ENCODE measurements at places on chromosomes 16 and 17.

DNA sequence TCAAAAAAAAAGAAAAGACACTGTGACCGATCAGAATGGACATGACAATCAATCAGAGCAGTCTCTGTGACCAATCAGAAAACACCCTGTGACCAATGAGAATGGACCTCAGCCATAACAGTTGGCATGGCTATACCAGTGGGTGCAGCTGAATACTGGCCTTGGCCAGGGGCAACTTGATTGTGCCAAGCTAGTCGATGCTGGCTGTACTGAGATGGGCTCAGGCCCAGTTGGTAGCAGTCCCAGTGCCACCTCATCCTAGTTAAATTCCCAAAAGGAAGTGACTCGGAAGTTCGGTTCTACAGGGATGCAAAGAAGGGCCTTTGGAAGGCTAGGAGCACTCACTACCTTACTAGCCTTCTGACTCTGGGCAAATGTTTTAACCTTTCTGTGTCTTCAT lies 37.2 kb upstream of the BCO1 start:
- no peak for DNase-seq

- no peak for DNase-seq
Measured at GRCh38 chr16:3745751-3746355, 28.5 kb upstream of the TRAP1 start.

DNA sequence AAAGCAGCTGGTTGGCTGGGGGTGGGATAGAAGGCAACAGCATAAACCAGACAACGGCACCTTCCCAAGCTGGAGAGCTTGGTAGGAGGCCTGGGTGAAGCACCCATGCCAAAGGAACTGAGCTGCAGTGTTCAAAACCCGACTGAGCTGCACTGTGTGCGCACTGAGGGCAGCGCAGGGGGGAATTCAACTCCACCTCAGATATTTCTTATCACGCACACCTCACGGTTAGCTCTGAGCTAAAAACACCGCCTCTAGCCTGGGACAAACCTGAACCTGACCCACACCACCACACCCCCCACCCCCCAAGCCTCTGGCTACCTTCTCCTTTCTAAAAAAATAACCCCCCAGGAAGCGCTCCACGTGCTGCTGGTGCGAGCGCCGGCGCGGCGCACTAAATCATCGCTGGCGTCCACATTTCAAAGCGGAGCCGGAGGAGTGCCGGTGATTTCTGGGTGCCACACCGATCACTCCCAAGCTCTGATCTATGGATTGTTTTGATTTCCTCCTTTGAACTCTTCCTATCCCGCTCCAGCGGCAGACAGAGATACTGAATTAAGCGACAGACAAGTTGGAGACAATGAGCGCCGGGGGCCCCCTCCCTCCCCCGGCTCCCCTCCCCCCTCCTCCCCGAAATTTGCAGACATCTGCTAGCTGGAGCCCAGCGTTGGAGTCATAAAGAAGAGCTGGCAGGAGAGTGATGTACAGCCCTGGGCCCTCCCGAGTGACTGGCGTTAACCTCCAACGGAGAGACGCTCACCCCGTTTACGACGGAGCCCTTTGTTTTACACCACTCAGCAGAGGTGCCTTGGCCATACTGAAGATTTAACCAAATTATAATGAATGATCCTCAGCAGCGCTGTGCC lies 85.0 kb downstream of the NOG start:
- no peak for DNase-seq

DNA sequence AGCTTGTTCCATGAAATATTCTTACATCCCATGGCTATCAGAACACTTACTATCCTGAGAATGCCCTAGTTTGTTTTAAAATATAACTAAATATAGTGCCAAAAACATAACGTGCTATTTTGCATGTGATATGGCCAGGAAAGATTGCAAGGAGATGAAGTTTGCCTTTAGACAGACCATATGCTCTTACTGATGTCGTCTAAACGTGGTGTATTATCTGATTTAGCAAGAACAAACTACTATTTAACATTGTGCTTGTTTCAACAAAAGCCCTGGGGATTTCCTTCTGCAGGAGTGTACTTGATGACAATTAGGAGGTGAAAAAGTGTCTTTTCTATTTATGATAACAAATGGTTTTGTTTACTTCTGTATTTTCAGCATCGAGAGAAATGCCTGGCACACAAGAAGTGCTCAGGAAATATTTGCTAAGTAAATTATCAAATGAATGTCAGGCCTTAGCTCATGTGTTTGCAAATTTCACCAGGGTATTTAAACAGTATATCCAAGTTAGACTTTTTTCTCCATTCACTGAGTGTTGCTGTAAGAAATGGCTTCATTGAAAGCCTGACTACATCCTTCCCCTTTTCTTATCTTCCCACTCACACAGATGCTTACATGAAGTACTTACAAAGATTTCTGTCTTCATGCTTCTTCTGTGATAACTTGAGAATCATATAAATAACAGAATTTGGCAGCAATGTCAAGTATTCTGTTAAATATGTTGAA lies 1033.6 kb downstream of the CDH8 start:
- DNase-seq, result no peak

GRCh38 chr17:45298546-45299285 lies 18.1 kb downstream of the MAP3K14 start:
- no peak for DNase-seq

DNA sequence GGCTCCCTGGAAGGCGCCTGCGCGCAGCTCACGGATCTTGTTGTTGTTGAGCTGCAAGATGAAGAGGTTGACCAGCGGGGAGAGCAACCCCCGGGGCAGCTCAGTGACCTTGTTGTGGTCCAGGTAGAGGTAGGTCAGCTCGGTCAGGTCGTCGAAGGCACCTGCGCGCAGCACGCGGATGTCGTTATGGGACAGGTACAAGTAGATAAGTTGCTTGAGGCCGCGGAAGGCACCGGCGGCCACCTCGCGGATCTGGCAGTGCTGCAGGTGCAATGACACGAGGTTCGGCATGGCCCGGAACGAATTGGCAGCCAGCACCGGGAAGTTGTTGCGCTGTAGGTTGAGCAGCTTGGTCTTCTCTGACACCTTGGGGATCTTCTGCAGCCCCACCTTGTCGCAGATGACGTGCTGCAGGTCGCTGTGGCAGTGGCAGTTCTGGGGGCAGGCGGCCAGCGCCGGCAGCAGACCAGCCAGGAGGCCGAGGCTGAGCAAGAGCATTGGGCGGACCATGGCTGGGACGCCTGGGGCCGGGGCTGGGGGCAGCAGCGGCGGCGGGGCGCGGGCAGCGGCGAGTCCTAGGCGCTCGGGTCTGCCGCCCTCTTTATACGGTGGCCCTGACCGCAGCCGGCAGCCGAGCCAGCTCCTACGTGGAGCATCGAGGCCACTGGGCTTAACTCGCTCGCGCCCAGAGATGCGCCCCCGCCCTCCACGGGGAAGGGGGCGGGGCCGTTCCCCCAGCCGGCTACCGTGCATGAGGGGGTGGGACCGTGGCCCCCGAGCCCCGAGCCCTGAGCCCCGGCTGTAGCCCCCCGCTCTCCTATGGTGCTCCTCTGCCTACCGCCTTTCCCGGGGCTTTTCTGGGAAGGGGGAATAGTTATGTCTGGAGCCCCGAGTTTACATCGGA lies at the start of gene CHAD:
Gene CHAD, minus strand, starts transcription at position 577 of the 904 bp plus-strand sequence. Its CDS starts 67 bp downstream, at position 510.
- no peak for DNase-seq

DNA sequence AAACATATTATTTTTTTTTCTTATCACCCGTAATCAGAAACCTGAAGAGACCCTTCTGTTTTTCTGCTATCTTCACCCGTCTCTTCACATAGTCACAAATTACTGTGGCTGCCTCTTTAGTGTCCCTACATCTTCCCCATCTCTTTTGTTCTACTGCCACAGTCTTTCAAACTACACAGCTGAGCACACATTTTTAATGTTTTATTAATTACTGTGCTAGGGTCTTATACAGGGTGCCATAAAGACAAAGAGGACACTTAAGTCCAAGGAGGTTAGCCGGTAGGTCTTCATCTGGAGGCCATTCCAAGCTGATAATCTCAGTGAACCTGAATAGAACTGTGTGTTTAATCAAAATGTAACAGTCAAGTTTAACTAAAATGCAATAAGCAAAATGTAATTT lies 20.7 kb downstream of the CNTNAP4 start:
- DNase-seq, result no peak

GRCh38 chr17:83143817-83144231 lies 64.4 kb downstream of the METRNL start:
- DNase-seq, result no peak

- DNase-seq, result no peak
Measured at GRCh38 chr17:43962479-43962878, 8.7 kb upstream of the PYY start.

DNA sequence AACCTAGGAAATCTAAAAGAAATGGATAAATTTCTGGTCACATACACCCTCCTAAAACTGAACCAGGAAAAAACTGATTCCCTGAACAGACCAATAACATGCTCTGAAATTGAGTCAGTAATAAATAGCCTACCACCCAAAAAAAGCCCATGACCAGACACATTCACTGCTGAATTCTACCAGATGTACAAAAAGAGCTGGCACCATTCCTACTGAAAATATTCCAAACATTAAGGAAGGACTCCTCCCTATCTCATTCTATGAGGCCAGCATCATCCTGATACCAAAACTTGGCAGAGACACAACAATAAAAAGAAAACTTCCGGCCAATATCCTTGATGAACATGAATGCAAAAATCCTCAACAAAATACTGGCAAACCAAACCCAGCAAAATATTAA lies 52.9 kb downstream of the TTC19 start:
- DNase-seq, result no peak

DNA sequence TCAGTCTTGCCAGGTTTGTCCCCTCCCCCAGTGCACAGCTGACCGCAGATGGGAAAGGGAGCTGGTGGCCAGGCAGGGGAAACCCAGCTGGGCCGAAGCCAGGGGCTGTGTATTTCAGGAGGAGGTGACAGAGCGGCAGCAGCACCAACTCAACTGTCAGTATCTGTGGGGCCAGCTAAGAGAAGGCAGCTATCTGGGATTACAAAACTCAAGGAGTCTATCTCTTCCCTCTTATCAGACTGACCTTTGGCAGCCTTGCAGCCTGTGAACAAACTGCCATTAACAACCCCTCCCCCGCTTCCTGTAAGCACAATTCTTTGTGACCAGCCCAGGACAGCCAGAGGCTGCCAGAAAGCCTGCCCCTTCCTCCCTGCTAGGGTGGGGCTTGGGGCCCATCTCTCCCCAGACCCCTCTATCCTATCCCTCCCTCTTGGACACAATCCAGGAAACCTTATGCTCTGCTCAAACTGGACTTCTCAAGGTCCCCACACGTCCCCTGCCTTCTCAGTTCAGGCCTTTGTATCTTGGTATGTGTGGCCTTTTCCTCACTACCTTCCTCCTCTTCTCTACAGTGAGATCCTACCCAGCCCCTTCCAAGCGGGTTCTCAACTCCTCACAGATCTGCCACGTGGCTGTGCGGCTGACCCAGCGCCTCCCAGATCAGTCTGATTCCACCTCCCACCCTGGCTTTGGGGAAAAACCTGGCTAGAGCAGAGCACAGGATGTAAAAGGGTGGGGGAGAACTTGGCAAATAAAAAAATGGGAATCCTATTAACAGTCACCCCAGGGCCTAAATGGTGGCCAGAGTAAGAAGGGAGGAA lies 10.5 kb downstream of the ST3GAL2 start:
- peak; percentile 64 for DNase-seq

DNA sequence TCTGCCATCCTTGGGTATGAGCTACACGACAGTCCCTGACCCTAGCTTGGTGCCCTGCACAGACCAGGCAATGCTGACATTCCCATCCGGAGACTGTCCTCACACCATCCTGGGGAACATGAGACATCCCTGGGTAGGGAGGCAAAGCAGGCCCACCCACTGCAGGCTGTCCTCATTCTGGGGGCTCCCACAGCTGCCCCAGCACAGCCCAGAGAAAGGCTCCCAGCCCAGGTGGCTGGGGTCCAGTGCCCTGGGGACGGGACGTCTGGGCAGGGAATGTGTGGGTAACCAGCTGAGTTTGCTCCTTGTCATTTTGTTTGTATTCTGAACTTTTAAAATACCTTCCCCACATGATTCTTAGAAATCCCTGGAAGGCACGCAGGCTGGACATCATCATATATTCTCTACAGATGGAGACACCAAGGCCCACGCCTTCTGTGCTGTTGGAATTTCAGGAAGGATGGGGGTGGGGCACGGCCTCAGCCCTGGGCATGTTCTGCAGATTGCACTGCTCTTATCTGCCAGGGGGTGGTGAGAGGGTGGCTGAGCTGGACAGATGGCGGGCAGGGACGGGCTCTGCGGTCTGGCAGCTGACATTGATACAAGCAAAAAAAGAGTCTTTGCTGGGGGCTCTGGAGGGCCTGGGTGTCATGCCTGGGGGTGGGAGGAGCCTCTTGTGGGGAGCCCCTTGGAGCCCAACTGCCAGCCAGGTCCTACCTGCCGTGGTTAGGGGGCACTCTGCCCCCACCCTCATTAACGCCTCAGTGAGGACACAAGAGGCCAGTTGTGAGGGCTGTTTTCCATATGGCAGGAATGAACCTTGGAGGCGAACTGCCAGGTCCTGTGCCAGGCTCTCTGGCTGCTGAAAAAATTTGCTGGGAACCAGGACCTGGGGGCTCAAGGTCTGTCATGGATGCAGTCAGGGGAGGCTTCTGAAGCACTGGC lies 28.4 kb downstream of the LRRC75A start:
- DNase-seq, result no peak

DNA sequence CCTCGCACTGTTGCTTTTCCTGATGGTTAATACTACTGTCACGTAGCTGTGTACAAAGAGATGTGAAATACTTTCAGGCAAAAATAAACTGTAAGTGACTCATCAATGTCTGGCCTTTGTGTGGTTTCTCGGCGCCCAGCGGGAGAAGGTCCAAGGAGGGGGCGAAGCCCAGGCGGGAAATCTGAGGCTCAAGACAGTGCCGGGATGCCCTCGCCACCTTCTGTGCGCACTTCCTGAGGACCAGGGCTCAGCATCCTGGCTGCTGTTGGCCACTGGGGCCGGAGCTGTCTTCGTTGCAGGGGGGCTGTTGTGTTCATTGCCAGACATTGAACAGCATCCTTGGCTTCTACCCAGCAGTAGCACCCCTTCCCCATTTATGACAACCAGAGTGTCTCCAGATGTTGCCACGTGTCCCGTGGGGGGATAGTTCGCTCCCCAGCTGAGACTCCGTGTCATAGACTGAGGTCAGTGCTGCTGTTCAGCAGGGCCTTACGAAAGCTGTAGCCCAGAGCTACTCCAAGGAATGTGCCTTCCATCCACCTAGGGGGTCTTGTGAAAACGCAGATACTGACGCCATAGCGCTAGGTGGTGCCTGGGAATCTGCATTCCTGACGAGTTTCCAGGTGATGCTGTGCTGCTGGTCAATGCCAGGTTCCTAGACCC lies 67.3 kb upstream of the PLCG2 start:
- DNase-seq, result no peak

DNA sequence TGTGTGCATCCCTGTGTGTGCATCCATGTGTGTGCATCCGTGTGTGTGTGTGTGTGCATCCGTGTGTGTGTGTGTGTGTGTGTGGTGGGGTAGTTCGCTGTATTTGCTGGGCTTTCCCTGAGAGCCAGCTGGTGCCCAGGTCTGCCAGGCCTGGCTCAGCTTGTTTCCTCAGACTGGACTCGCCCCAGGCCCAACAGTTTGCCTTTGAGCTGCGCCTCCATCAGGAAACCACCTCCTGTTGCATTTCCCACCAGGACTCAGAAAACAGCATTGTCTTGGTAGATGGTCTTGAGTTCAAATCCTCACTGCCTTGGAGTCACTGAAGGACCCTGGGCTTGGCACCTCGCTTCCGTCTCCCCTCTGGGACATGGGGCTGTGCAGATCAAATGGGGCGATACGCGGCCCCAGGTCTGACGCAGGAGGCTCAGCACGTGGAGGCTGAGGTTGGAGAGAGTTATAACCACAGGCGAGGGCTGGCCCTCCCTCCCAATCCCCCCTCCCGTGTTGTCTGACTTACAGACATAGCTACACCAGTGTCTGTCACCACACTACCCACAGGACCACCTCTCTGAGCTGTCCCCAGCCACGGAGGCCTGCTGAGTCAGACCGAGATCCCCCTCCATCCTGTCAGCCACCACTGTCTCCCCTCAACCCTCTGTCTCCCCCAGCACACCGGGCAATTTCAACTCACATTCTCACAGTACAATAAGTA lies 4.7 kb downstream of the ITGAE start:
- DNase-seq, result no peak
